ENCODE measurements at places on chromosomes 5 and 9.

GRCh38 chr5:120873083-120873482 lies 409.0 kb downstream of the PRR16 start:
- no peak for DNase-seq

DNA sequence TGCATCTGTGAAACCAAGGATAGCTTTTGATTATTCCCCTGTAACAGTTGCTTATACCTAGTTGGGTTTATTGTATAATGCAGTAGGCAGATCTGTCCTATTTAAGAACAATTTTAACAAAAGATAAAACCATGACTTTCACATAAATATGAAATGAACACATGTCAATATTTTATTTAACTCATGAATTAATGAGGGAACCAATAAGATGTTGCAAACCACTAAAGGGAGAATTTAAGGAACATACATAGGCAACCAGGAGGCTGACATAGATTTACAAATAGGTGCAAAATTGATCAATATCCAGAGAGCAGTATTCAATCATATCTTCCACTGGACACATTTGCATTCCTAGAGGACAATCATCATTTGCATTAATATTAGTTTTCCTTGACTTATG lies 280.0 kb upstream of the BRINP1 start:
- DNase-seq, result no peak

GRCh38 chr9:126703866-126704156 lies 90.1 kb downstream of the LMX1B start:
- no peak for DNase-seq

GRCh38 chr5:67679184-67679841 lies 482.7 kb upstream of the CD180 start:
- DNase-seq, result no peak

DNA sequence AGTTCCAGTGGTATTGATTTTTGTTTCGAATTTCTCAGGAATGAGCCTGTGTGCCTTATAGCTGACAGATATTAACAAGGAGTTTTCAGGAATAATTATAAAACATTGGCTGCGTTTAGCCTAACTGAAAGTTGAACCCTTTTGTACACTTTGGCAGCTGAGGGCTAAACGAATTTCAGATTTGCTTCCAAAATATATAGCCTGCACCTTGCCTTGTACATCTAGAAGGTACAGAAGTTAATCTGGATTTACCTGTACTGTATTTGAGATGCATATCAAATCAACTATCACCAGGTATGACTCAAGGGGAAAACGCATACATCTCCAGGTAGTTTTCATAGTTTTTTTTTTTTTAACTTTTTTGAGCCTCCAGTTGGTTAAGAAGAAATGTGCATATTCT lies 1.9 kb upstream of the MSX2 start:
- no peak for DNase-seq

DNA sequence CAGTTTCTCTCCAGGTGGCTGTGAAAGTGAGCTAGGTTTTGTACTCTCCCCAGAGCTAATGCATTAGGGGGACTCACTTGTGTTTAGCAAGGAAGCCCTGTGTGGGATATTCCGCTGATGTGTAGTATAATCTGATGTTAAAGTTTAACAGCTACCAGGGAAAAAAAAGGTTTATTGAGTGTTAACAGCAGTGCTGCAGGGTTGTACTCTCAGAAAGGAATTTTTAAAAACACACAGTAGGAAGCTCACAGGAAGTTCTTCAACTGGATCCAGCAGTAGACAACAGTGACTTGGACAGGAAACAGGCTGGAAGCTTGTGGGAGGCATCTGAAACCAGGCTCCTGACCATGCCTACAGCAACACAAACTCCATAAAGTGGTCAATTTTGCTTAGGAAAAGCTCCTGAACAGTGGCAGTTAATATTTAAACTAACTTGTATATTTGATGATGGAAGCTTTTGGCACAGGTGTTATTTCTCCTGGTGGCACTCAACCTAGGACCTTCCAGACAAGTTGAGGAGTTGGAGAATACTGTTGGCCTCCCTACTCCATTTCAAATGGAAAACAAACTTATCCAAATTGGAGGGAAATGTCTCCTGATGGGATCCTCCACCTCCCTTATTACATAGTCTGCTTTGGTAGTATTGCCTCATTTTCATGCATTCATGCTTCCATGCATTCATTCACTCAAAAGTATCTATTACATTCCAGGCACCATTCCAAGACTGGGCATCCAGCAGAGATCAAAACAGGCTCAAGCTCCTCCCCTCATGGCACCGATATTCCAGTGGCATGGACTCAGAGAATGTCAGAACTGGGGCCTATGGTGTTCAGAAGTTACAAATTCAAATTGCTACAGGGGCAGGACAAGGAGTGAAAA lies 54.7 kb downstream of the FOXD1 start:
- no peak for DNase-seq

- peak; percentile 75 for DNase-seq
These were observed 45.9 kb downstream of the PRRT1B start for GRCh38 chr9:131590907-131591844.

All from liver (tissue), 10 donors.